Esophagus muscularis mucosa (tissue), 4 donors: ENCODE measurements at places on chromosomes 11 and 22. TPM values are rescaled to one million over a fixed set of nuclear protein-coding genes. Genes with fewer than 3 reads are reported as not detected.

Gene TYR
- total RNA-seq: not detected

DNA sequence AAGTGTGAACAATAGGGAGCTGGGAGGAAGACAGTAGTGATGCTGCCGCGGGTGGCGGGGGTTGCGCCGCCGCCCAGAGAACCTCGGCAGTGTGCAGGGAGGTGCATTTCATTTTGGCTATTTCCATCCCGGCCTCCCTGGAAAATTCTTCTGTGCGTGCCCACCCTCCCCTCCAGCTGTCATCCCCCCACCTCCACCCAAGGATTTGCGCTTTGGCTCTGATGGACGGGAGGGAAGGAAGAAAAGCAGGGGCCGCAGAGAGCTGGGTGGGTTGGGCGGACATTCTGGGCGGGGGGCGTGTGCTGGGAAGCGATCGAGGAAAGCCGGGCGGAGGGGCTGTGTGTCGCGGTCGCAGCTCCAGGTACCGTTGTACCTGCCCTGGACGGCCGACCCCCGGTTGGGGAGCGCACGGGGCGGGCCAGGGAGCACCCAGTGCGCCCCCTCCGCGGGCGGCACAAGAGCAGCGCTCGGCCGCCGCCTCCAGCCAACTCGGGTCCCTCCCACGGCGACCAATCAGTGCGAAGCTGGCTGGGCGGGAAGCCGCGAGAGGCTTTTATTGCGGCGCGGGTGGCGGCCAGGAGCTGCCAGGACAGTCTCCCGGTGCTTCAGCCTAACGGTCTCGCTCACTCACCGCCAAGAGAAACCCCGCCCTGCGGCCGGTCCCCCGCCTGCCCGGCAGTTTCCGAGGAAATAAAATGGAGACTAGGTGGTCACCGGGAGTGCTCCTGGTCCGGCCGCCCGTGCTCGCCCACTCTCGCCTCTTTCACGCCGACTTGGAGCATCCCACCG is 1.6 kb downstream of the NCAM1 start:
- no peak for DNase-seq

Gene TMEM9B
- 20.2 TPM for total RNA-seq

Gene ASPHD2
- 1.1 TPM for total RNA-seq

Gene CEP126
- total RNA-seq: 11.3 TPM

- no peak for DNase-seq
Measured at GRCh38 chr11:35641171-35641897, 21.2 kb upstream of the TRIM44 start.

GRCh38 chr11:18492888-18493287 is 33.9 kb downstream of the TSG101 start:
- DNase-seq: no peak

DNA sequence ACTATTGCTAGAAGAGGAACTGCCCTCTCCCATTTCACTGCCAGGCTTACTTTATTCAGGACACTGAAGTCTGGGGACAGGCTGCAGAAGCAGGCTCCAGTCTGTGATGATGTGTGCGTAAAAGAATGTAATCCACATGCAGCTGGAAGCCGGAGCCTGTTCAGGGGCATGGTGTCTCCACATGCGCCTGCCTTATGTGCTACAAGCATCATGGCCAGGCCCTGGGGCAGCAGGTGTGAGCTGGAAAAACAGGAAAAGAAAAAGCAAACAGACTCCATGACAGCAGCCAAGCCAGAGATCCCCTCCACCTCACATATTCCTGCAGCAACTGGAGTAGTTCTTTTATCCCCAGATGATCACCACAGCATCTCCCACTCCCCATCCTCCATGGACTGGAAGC is 33.4 kb downstream of the ARFGAP2 start:
- no peak for DNase-seq

Gene UCP3
- 0.78 TPM for total RNA-seq

Gene MMP27
- total RNA-seq: 0.33 TPM

- DNase-seq: peak; percentile 93
Measured at GRCh38 chr11:1458340-1459218, 28.0 kb downstream of the MOB2 start.

- peak; percentile 64 for DNase-seq
Measured at GRCh38 chr11:8019314-8020243, 32.4 kb downstream of the EIF3F start.

- no peak for DNase-seq
Measured at GRCh38 chr22:50587407-50587806, 4.8 kb upstream of the CHKB start.

GRCh38 chr11:121231576-121232278 is 60.8 kb upstream of the SC5D start:
- no peak for DNase-seq

Gene SCGB1A1
- not detected for total RNA-seq

Gene OR51B5
- total RNA-seq: not detected

Gene MPZL3
- 0.50 TPM for total RNA-seq

DNA sequence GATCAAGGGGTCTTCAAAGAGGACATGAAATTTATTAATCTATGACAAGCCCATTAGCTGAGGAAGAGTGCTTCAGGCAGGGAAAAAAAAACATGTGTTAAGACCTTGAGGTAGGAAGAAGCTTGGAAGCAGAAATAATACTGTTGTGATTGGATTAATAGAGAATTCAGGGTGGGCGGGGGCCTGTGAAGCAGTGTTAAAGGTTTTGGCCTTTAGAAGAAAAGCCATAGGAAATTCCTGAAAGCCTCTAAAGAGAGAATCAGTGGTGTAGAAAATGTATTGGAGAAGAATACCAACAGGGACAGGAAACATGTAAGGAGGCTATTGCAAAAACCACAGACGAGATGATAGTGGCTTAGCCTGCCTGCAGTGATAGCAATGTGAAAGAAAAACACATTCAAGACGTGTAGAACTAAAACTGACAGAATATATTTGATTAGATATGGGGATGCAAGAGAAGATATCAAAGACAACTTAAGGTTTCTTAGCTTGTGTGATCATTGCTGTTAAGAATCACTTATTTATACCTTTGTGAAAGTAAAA is 404.4 kb upstream of the ANO3 start:
- DNase-seq: no peak

Gene NFAM1
- total RNA-seq: 2.1 TPM

Gene SLC25A22
- 9.5 TPM for total RNA-seq

- DNase-seq: no peak
Measured at GRCh38 chr22:28075358-28075981, 156.4 kb upstream of the PITPNB start.

Gene KIAA1671
- 14.2 TPM for total RNA-seq

- no peak for DNase-seq
Measured at GRCh38 chr11:119615003-119615881, 113.8 kb downstream of the NECTIN1 start.
